ENCODE measurements at places on chromosomes 7 and 10.

DNA sequence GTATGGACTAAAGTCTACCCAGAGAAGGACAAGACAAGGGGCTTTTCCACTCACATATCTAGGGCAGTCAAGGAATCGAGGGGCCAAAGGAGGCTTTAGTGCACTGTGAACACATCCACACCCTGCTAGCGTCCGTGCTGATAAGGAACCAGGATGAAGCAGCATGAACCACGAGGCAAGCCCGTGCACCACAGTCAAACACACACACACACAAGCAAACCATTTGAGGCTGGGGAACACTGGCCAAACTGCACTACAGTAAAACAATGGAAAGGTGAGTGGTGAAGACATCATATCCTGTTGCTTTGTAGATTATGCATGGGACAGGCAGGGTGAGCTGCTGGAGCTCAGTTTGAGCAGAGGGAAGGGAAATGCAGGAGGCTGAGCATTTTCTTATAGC is 177.4 kb upstream of the CDCA7L start:
- DNase-seq, result no peak

- no peak for DNase-seq
Observed at GRCh38 chr10:58897708-58898107, 278.7 kb upstream of the PHYHIPL start.

- DNase-seq, result no peak
Observed at GRCh38 chr10:99395750-99396445, 34.5 kb downstream of the GOT1 start.

- no peak for DNase-seq
Observed at GRCh38 chr10:21888959-21889358, 114.6 kb downstream of the DNAJC1 start.

DNA sequence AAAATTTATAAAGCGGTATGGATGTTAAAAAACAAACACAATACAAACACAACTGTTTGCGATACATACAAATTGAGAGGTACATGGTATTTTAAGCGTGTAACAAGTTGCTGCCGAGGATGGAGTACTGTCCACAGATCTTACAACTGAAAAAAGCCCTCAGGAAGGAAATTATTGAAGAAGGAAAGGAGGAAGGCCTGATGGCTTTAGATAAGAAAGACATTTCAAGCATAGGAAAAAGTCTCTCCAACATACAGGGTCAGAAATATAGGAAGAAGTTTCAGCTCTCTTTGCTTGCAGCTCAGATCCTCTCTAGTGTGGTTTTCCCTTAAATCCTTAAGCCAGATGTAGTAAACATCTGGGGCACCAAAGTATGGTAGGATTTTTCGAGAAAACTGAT is 25.0 kb downstream of the RBM28 start:
- DNase-seq, result no peak

DNA sequence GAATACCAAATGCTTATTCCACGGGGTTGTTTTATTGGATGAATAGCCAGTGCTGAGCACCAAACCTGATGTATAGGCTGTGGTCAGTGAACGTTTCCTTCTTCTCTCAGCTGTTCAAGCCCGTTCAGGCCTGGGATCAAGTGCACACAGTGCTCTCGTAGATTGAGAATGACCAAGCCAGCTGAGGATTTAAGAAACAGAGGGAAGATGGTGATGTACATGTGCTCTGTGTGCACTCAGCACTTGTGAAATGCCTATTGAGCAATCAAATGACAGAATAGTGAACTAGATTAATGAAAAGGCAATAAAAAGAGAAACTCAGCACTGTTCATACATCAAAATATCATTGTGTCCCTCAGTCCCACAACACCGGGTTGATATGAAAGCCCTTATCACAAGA is 302.5 kb downstream of the BMPER start:
- DNase-seq, result no peak

GRCh38 chr7:132565885-132566284 is 10.4 kb downstream of the PLXNA4 start:
- DNase-seq, result no peak

- no peak for DNase-seq
Observed at GRCh38 chr10:48845512-48845911, 94.1 kb downstream of the LRRC18 start.

GRCh38 chr10:124994573-124995473 is 52.9 kb downstream of the ZRANB1 start:
- DNase-seq, result no peak

DNA sequence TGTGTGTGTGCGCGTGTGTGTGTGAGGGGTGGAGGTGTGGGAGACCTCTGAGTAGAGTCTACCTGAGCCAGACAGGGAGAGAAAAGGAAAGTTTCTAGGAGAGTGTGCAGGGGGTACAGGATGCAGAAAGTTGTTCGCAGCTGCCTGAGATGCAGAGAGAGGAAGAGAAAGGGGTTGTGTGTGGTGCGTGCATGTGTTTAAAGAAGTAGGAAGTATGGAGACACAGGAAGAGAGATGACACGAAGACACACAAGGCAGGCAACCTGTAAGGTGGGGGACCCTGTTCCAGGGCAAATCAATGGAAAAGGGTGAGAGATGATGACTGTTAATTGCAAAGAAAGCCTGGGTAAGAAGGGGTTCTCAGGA is 52.2 kb downstream of the C10orf105 start:
- no peak for DNase-seq

All from stimulated activated CD4-positive, alpha-beta T cell treated with anti-CD3 and anti-CD28 coated beads, Interleukin-4, amount 100 ng/mL, for 1 hour (primary cell).